Stimulated activated CD4-positive, alpha-beta T cell treated with anti-CD3 and anti-CD28 coated beads, Interleukin-1b, Interleukin-23, amount 100 ng/mL, for 1 hour (primary cell): ENCODE measurements at places on chromosomes 6 and 20.

- DNase-seq: no peak
Observed at GRCh38 chr20:20664795-20665589, 47.5 kb downstream of the RALGAPA2 start.

- DNase-seq: no peak
Observed at GRCh38 chr6:41874741-41875140, 20.4 kb downstream of the USP49 start.

DNA sequence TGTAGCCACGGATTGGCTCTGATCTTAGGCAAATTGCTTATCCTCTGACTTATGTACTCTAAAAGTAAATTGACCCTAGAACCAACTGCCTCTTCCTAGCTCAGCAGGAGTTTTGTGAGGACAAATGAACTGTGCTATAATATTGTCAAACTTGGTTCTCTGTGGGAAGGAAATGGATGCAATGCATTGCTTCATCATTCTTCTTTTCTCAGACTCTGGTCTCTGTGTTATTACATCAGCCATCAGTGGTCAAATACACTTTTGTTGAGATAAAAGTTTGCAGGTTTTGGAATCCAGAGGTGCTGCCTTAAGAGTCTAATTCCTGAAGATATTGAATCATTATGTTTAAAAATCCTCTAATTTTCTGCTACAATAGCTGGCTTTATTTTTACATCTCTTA is 64.9 kb downstream of the SLC24A3 start:
- DNase-seq: no peak

DNA sequence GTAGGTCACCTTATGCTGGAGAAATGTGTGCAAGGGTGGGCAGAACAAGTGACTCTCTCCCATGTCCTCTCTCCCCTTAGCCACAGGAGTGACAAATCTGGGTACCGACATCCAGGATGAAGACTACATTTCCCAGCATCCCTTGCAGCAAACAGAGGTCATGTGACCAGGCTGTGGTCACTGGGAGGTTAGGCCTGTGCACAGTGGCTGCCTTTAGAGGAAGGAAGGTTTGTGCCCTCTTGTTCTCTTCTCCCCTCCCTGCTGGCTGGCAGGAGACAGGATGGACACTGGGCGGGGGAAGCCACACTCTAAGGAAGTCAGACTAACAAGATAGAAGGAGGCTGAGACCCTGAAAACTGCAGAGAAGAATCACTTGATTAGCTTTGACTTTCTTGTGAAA is 360.2 kb downstream of the PREX1 start:
- no peak for DNase-seq

- no peak for DNase-seq
Observed at GRCh38 chr20:14925300-14925699, 587.9 kb upstream of the FLRT3 start.

DNA sequence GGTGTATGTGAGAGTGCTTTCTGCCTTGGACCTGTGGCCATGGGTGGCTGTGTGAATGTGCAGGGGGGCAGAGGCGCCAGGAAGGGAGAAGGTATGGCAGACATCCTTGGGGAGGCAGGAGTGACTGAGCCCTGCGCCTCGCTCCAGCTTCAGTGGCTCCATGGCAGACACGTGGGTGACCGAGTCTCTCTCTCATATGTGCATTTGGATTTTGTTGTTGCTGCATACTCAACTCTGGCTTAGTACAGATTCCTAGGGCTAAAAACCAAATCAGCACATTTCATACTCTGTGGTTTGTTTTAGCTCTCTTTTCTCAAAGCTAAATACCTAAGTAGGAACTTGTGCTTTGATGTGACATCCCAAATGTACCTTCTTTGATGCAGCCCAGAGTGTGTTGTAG is 97.6 kb downstream of the DTD1 start:
- no peak for DNase-seq

GRCh38 chr6:156688620-156688971 is 88.6 kb upstream of the ARID1B start:
- no peak for DNase-seq

- no peak for DNase-seq
Observed at GRCh38 chr6:15461127-15461944, 201.5 kb downstream of the DTNBP1 start.

DNA sequence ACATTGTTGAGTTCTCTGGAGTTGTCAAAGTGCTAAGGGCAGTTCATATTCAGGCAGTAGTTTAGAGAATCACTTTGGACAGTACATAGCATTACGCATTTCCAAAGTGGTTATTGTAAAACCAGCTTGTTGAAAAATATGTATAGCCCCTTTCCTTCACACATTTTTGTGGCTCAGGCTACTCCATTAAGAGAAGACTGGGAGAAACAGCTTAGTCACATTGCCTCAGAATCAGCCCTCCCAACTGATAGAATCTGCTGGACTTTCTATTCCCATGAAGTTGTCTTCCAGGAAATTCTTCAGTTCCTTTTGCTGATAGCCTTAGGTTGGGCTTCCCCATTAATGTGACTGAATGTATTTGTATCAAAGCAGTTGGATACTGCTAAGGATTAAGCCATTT is 39.5 kb upstream of the HDGFL1 start:
- DNase-seq: no peak

DNA sequence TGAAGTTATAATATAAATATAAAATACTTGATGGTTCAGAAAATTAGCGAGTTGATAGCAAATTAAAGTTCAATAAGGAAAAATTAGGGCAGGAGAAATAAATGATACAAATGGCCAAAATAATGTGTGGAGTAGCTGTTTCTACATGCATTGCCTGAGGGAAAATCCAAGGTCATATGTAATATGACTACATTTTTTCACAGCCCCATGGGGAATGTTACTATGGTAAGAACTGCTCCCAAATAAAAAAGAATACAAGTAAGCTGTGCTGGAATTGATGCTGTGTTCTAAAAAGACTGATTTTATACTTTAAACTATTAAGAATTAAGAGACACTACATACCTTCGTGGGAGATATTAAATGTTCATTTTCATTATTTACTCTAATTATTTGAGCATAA is 34.1 kb downstream of the MEI4 start:
- DNase-seq: no peak

DNA sequence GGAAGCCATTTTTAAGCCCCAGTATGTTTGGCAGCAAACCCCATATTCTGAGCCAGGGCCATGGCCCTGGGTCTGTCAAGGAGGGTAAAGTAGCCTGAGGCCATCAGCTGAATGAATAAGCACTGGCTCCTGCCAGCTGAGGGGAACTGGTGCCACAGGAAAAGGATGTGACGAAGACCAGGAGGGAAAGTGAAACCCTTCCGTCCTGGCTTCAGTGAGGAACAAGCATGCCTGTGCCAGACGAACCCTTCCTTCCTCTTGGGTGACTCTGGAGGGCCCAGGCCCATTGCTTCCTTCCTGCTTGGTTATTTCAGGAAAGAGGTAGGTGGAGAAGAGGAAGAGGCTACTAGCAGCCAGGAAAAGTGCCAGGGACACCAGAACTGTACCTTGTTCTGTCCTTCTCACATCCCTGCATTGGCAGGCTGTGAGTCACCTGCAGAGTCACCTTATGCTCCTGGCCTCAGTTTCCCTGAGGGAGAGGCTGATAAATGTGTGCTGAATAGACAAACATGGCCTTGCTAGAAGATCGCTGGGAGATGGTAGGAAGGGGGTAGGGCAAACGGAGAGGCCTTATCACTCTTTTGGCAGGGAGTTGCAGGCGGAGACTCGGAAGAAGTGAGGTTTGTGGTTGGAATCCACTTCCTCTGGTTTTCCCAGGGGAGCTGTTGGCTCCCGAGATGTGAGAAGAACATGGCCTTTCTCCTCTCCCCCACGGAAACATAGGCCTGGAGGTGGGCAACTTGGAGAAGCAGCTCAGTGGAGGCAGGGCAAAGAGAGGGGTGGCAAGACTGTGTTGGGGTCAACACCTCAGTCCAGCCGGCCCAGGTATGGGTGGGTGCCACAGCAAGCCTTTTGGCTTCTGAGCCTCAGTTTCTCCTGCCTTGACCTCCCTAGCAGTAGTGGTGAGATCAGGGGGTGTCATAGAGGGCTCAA is 37.4 kb downstream of the COX4I2 start:
- DNase-seq: no peak

GRCh38 chr6:155381673-155382337 is 67.5 kb upstream of the TFB1M start:
- DNase-seq: no peak

DNA sequence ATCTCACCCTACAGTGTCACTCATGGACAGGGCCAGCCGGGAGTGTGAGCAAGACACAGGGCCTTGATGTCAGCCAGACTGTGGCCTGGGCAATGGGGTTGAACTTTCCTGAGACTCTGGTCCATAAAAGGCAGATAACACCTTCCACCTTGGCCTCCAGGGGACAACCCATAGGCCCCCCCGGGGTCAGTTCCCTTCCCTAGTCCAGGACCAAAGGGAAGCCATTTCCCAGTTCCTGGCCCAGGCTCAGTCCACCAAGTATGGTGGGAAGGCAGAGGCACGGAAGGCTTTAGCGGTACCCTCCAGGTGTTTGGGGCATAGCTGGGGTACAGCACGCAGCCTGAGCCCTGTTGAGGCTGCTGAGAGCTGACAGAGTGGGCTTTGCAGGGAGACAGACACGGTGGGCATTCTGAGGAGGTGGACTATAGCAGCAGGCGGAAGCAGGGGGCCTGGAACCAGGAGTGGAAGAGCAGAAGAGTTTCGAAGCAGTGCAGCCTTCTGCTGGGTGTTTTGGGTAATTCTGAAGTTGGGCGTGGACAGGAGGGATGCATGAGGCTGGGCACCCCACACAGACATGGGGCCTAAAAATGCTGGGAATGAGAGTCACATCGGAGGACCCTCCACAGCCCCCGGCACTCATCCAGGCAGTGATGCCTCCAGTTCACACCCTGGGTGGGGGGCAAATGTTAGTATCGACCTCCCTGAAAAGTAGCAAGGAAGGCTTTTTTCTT is 43.9 kb upstream of the CD93 start:
- DNase-seq: no peak

DNA sequence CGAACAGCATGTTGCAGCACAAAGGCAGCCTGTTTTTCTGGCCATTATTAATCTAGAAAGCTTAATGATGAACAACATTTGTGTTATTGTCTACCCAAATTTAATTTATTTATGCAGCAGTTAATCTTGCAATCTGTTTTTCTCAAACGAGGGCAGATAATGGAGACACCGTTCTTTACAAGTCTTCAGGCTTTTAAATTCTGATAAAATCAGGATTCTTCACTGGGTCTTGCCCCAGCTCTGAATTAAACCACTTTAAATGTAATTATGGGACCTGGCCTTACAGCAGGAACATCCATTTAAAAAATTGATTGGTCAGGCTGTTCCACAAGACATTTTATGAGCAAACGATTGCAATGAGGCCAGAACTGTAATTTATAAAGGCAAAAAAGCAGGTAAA is 26.5 kb upstream of the INSM1 start:
- DNase-seq: no peak

- DNase-seq: no peak
Observed at GRCh38 chr6:7996538-7997111, 67.6 kb downstream of the BLOC1S5 start.

DNA sequence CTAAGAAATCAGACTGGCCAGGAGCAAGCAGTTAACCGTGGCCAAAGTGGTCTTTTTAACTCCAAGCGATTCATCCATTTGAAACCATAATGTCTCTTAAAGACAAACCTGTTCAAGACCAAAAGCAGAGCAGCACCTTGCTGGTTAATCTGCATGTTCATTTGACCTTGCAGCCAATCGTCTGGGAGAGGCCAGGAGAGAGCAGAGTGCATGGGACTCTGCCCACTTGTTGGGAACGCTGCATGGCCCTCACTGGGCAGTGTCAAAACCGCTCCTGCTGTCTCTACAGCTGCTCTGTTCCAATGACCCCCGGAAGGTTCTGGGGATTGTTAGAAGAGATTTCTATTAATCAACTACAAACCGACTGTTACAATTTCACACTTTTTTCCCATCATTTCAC is 79.6 kb downstream of the OLIG3 start:
- no peak for DNase-seq

DNA sequence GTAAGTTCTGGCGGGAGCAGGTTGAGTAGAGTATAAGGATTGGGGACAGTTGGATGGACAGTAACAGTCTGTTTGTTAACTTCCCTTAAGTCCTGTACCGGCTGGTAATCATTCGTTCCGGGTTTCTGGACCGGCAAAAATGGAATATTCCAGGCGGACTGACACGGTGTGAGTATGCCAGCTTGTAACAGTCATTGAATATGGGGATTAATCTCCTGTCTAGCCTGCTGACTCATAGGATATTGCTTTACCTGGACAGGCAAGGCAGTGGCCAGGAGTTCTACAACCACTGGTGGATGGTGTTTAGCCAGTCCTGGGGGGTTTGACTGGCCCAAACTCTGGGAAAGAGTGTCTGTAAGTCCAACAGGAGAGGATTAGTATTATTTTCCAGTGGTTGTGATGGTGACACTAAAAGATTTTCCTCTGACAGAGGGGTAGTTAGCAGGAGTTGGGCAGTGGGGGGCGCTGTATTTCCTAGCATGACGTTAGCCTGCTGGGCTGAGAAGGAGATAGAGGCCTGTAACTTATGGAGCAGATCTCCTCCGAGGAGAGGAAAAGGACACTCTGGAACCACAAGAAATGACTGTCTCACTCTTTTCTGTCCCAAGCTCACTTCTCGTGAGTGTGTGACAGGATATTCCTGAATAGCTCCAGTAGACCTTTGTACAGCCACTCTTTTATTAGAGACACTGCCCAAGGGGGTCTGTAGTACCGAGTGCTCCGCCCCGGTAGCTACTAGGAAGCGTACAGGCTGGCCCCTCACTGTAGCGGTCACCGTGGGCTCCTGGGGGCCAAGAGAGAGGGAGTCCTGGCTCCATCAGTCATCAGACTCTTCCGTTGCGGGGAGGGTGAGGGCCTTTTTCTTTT is 152.2 kb downstream of the TRIM27 start:
- no peak for DNase-seq

DNA sequence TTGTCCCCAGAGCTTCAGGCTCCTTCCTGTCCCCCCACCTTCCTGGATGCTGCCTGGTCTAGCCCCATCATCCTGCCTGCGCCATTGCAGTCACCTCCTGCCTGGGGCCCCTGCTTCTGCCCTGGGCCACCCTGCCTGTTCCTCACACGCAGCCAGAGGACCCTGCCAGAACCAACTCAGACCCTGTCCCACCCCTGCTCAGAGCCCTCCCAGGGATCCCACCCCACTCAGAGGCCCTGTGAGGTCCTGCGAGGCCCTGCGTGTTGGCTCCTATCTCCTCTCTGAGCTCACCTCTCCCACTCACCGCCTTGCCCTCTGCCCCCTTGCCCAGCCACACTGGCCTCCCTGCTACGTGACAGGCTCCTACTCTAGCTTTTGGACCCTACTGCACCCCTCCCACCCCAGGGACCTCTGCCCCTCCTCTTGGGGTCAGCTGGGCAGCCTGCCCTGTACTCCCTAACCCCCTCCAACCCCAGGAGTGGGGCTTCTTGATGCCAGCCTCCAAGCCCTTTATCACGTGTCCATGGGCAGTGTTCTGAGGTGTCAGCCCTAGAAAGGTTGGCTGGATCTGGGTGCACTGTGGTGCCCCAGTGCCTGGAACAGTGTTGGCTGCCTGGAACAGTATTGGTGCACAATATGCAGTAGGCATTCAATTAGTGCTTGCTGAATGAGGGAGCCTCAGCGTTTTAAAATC is 68.3 kb downstream of the CEBPB start:
- DNase-seq: no peak

DNA sequence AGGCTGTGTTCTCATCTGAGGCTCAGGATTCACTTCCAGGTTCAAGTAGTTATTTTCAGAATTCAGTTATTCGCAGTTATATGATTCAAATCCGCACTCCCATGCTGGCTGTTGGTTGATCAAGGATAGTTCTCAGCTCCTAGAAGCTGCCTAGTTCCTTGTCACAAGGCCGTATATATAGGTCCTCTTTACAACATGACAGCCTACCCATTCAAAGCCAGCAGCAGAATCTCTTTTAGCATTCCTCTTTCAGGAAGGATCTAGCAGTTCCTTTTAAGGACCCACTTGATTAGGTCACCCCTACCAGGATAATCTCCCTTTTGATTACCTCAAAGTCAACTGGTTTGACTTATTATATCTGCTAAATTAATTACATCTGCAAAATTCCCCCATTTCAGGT is 23.8 kb upstream of the LAMP5 start:
- DNase-seq: no peak
